ENCODE measurements at places on chromosomes 5 and 9. TPM values are rescaled to one million over a fixed set of nuclear protein-coding genes. Genes with fewer than 3 reads are reported as not detected.

DAP gene
- 173 TPM for total RNA-seq

C5orf52 gene
- total RNA-seq = not detected

PCDHB12 gene
- total RNA-seq = 1.9 TPM

AHRR gene
- 54.9 TPM for total RNA-seq

DNA sequence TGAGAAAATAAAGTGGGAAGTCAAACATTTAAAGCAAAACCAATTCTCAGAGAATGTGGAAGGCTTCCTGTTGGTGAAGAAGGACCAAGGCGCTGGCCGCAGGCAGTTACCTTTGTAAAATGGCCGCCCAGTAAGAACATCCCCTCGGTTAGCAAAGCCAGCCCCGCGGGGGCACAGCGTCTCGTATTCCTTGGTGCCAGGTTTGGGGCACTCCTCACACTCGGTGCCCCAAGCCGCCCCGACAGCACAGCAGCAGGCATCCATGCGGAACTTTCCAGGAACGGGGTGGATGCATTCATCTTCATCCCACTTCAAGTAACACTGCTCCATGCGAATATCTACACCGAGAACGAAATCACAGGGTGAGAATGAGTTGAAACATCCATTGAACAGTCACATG lies 192.8 kb downstream of the FBN2 start:
- peaks cover 10% of the 10 kb centered on the region for H3K4me1 ChIP-seq
- peak overlapping the region; percentile 4 for H3K27ac ChIP-seq

GRCh38 chr9:30722065-30722464 lies 1662.4 kb upstream of the ACO1 start:
- no peaks in the 10 kb centered on the region for H3K4me1 ChIP-seq
- H3K36me3 ChIP-seq = no peaks in the 10 kb centered on the region
- DNase-seq = no peak

GRCh38 chr5:122089096-122090013 lies 11.3 kb upstream of the LOX start:
- no peaks in the 10 kb centered on the region for H3K27me3 ChIP-seq
- H3K27ac ChIP-seq = no peak overlapping the region
- H3K36me3 ChIP-seq = no peaks in the 10 kb centered on the region
- no peak overlapping the region for H3K4me3 ChIP-seq
- DNase-seq = no peak

DNA sequence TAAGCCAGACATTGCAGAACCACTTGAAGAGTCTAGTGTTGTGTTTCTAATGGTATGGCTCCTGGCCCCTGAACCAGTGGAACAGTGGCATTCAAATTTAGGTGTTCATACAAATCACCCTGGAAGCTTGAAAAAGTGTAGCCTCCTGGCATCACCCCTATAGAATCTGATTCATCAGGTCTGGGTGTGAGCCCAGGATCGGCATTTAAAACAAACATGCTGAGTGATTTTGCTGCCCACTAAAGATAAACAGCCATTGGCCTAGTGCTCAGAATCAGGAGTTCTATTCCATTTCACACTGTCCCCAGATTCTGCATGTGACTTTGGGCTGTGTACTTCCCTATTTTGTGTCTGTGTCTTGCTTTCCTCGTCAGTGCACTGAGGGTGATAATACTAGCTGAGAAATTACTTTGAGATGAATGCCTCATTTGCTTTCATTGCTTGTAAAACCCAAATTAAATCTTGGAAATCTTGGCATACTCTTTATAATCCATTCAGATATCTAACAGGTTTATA lies 241.5 kb upstream of the CLINT1 start:
- no peak for DNase-seq
- no peaks in the 10 kb centered on the region for H3K4me1 ChIP-seq
- peaks cover 33% of the 10 kb centered on the region for H3K27me3 ChIP-seq

- no peak overlapping the region for H3K27ac ChIP-seq
- no peak overlapping the region for H3K4me3 ChIP-seq
- peaks cover 26% of the 10 kb centered on the region for H3K4me1 ChIP-seq
- DNase-seq = peak; percentile 8
Measured at GRCh38 chr9:20309124-20309523, 313.2 kb downstream of the MLLT3 start.

DNA sequence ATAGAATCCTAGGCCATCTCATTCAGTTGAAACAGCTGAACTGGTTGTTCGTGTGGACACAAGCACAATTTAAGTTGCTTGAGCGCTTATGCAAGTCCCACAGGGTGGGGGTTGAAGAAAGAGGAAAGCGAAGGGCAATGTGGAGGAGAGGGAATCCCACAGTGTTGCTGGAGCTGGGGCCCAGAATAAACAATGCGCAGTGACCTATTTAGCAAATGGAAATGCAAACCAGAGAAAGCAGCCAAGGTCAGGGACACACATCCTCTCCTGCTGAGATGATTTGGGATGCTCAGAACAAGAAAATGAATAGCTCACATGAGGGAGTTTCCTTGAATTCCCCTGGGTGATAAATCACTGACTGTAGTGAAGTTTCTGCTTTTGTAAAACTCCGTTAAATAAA lies 838.3 kb downstream of the TLE4 start:
- H3K27me3 ChIP-seq = peaks cover 5% of the 10 kb centered on the region
- H3K4me1 ChIP-seq = peaks cover 15% of the 10 kb centered on the region
- DNase-seq = no peak

- H3K27ac ChIP-seq = no peak overlapping the region
- H3K4me1 ChIP-seq = no peaks in the 10 kb centered on the region
- H3K36me3 ChIP-seq = no peaks in the 10 kb centered on the region
- H3K4me3 ChIP-seq = no peak overlapping the region
- DNase-seq = no peak
Measured at GRCh38 chr5:136506131-136506530, 140.8 kb upstream of the TRPC7 start.

- no peaks in the 10 kb centered on the region for H3K36me3 ChIP-seq
- no peak overlapping the region for H3K4me3 ChIP-seq
- peaks cover 10% of the 10 kb centered on the region for H3K4me1 ChIP-seq
- no peak for DNase-seq
Measured at GRCh38 chr5:71892641-71893365, 173.7 kb downstream of the CARTPT start.

GRCh38 chr5:180250329-180250728 lies 41.3 kb upstream of the RASGEF1C start:
- H3K4me3 ChIP-seq = no peak overlapping the region
- H3K27me3 ChIP-seq = no peaks in the 10 kb centered on the region
- H3K27ac ChIP-seq = no peak overlapping the region
- no peaks in the 10 kb centered on the region for H3K4me1 ChIP-seq
- DNase-seq = peak; percentile 73

DNA sequence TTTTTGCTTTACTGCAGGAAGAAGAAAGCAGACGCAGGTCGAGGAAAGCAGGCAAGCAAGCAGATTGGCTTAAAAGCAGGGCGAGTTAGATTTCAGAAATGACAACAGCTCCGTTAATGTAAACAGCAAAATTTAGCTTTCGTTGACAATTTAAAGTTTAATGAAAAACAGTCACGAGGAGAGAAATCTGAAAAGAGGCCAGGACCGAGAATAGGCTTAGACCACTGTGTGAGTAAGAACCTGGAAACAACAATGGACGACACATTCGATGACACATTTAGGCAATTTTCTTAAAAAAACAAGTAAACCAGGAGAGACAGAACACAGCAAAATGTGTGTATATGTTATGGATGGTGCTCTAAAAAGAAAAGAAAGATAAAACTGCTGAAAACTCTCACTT lies 155.3 kb downstream of the ISOC1 start:
- no peaks in the 10 kb centered on the region for H3K36me3 ChIP-seq
- H3K27ac ChIP-seq = no peak overlapping the region
- H3K4me3 ChIP-seq = no peak overlapping the region
- H3K4me1 ChIP-seq = no peaks in the 10 kb centered on the region
- H3K27me3 ChIP-seq = peaks cover 5% of the 10 kb centered on the region

DNA sequence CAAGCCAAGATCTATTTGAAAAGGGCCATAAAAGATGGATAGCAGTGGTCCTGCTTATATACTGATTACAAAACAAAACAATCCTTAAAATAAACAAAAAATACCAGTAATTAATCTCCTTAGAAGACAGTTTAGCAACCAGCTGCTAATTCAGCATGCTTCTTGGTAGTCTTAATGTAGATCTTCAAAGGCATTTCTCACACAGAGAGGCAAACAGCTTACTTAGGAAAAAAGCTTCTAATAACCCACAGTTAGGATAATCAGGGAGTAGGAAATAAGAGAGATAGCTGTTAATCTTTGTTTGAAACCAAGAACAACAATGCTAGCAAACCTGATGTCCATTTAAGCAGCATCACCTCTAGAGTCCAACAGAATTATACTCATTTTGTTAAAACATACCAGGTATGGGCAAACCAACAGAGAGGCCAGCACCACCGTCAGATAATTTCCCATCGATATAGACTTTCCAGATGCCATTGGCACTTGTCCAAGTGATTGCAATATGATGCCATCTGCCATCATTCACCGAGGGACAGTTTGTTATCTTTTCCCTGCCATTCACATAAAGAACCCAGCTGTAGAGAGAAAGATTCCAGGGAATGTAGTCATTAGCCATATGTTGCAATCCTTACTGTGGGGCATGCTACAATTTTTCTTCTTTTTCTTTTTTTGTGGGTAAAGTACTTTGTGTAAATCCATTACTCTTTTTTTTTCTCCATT lies 105.6 kb upstream of the TXNDC8 start:
- peaks cover 7% of the 10 kb centered on the region for H3K36me3 ChIP-seq
- DNase-seq = no peak
- no peaks in the 10 kb centered on the region for H3K27me3 ChIP-seq
- H3K4me1 ChIP-seq = peaks cover 26% of the 10 kb centered on the region
- H3K27ac ChIP-seq = peak overlapping the region; percentile 74
- H3K4me3 ChIP-seq = peak overlapping the region; percentile 39

DNA sequence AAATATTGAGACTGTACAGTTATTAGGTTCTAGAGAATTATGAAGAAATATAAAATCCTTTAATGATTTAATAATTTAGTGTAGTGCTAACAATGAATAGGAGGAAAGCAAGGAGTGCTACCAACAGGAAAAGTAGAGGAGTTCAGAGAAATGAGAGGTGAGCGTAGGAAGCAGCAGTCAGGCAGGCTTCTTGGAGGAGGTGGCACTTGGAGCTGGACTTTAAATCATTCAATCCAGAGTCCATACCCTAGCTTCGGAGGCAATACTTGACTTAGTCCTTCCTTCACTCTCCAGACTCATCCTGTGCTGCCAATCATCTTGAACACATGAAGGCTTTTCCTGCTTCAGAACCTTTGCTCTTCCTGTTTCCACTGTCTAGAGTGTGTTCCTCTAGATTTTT lies 254.3 kb downstream of the GRIA1 start:
- H3K4me1 ChIP-seq = peaks cover 7% of the 10 kb centered on the region
- H3K36me3 ChIP-seq = peaks cover 4% of the 10 kb centered on the region
- no peak for DNase-seq
- no peak overlapping the region for H3K27ac ChIP-seq
- H3K4me3 ChIP-seq = no peak overlapping the region
- H3K27me3 ChIP-seq = no peaks in the 10 kb centered on the region

- H3K4me1 ChIP-seq = no peaks in the 10 kb centered on the region
- no peak for DNase-seq
- H3K36me3 ChIP-seq = no peaks in the 10 kb centered on the region
- H3K4me3 ChIP-seq = no peak overlapping the region
- no peak overlapping the region for H3K27ac ChIP-seq
Measured at GRCh38 chr9:81002906-81003305, 686.4 kb downstream of the TLE1 start.

- peaks cover 3% of the 10 kb centered on the region for H3K36me3 ChIP-seq
- H3K4me3 ChIP-seq = no peak overlapping the region
- DNase-seq = peak; percentile 88
- no peaks in the 10 kb centered on the region for H3K27me3 ChIP-seq
- peaks cover 44% of the 10 kb centered on the region for H3K4me1 ChIP-seq
- H3K27ac ChIP-seq = peak overlapping the region; percentile 77
Measured at GRCh38 chr9:129023036-129023907, 4.9 kb downstream of the SH3GLB2 start.

GRCh38 chr9:134483361-134484184 lies 157.3 kb downstream of the RXRA start:
- no peak for DNase-seq
- H3K4me3 ChIP-seq = no peak overlapping the region
- peaks cover 3% of the 10 kb centered on the region for H3K4me1 ChIP-seq
- no peak overlapping the region for H3K27ac ChIP-seq
- no peaks in the 10 kb centered on the region for H3K36me3 ChIP-seq

GRCh38 chr9:137369911-137370764 lies 52.8 kb downstream of the EXD3 start:
- H3K27me3 ChIP-seq = no peaks in the 10 kb centered on the region
- H3K4me1 ChIP-seq = no peaks in the 10 kb centered on the region
- H3K4me3 ChIP-seq = no peak overlapping the region
- DNase-seq = no peak
- H3K27ac ChIP-seq = no peak overlapping the region

- no peaks in the 10 kb centered on the region for H3K36me3 ChIP-seq
- DNase-seq = peak; percentile 94
- peak overlapping the region; percentile 59 for H3K4me3 ChIP-seq
- peaks cover 66% of the 10 kb centered on the region for H3K4me1 ChIP-seq
Measured at GRCh38 chr9:95127249-95128176, 190.0 kb downstream of the FANCC start.
